ENCODE measurements at places on chromosomes 12 and 14.

DNA sequence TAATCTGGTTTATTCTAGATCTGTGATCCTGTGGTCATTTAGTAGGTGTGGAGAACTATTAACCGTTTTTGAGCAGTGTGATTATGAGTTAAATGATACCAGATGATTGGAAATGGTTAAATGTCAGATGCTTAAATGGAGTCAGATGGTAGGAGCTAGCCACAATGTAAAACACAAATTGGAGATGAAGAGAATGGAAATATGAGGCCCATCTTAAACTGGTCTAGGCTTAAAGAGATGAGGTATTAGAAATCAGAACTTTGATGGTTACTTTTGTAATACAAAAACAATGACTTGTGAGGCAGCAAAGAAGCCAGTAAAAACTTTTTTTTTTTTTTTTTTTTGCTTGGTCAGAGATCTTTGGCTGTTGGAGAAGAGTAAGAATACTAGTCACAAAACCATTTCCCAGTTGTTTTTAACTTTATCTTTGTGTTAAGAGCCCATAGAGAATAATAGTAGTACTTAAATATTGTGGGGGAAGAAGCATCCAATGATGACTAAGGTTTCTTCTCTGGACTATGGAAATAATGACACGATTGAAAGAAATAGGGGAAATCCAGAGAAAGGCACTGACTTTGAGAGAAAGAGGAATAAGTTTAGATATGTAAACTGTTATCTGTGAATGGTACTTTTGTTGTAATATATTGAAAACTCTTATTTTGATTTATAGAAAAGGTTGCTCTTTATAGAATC, 95.9 kb downstream of the WNK1 start:
- DNase-seq: no peak

GRCh38 chr12:68786929-68787328, 21.0 kb upstream of the MDM2 start:
- no peak for DNase-seq

- DNase-seq: no peak
Observed at GRCh38 chr14:99181241-99181640, 90.8 kb downstream of the BCL11B start.

- no peak for DNase-seq
Observed at GRCh38 chr14:94893411-94894160, 123.7 kb upstream of the GSC start.

DNA sequence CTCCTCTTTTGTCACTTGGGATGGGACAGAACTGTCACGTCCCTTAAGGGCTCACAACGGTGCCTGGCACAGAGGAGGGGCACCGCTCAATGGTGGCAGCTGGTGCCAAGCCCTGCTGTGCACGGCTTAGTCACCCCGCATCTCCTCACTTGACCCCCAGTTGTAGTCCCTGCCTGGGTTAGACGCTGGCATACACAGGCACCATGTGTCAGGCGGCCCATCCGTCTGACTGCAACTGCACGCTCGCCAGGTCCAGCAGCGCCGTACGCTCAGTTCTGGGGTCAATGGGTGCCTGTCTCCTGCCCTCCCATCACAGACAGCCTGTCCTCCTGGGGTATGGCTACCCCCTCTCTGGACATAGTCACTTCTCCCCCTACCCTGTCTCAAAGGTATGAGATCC, 1.6 kb upstream of the PACS2 start:
- DNase-seq: no peak

DNA sequence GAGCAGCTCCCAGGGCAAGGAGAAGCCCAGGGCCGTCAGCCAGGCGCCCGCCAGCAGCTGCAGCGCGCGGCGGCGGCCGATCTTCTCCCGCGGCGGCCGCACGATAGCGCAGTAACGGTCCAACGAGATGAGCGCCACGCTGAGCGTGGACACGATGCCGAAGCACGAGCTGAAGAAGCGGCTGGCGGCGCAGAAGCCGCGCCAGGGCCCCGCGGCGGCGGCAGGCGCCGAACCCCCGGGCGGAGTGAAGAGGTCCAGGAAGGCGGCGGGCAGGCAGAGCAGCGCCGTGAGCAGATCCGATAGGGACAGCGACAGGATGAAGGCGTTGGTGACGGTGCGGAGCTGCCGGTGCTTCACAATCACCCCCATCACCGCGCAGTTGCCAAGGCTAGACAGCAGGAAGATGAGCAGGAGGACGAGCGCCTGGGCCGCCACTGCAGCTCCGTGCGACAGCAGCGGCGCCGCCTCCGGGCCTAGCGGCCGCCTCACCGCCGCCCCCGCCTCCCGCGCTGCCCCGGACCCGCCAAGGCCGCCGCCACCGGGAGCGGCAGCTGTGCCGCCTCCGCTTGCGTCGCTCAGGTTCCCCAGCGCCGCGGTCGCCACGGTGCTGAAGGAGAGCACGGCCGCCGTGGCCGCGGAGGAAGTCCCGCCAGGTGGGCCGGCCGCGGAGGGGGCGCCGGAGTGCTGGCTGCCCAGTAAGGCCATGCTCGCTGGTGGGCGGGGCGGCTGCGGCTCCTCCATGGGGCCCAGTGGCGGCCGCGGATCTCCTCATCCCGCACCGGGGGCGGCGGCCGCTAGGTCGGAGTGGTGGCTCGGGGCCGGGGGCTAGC, 479 bp downstream of the GPR135 start:
- DNase-seq: no peak

Data from SW 1271 (cell line).